ENCODE measurements at places on chromosomes 4 and X.

- no peak for DNase-seq
Measured at GRCh38 chrX:150621652-150622051, 53.2 kb downstream of the MTM1 start.

GRCh38 chr4:163171590-163171989 lies 4.9 kb upstream of the NAF1 start:
- no peak for DNase-seq

DNA sequence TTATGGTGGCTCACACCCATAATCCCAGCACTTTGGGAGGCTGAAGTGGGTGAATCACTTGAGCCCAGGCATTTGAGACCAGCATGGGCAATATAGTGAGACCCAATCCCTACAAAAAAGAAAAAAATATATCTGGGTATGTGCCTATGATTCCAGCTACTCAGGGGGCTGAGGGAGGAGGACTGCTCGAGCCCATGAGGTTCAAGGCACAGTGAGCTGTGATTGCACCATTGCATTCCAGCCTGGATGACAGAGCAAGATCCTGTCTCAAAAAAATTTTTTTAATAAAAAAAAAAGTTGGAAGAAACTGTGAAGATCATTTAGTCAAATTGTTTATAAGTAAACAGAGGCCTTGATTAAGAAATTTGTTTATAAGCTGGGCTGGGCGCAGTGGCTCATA lies 39.7 kb downstream of the KLHL8 start:
- no peak for DNase-seq

GRCh38 chr4:147610686-147611085 lies 6.5 kb upstream of the TMEM184C start:
- DNase-seq: no peak

- DNase-seq: peak; percentile 46
Measured at GRCh38 chrX:41759817-41760216, 35.8 kb downstream of the GPR82 start.

All from HAP-1 (cell line).